ENCODE measurements at places on chromosomes 7 and 10. TPM values are rescaled to one million over a fixed set of nuclear protein-coding genes. Genes with fewer than 3 reads are reported as not detected.

Gene NOS3
- total RNA-seq, result not detected

Gene ASZ1
- not detected for total RNA-seq

Gene MYL7
- not detected for total RNA-seq

Gene LRRN3
- total RNA-seq, result 1.3 TPM

Gene SPDYE8
- not detected for total RNA-seq

Gene ANKRD30A
- total RNA-seq, result not detected

Gene SNX8
- total RNA-seq, result 45.4 TPM

Gene UCMA
- not detected for total RNA-seq

Gene AKR1C8
- total RNA-seq, result not detected

Gene NPM3
- 49.0 TPM for total RNA-seq

Gene NPY4R2
- 0.53 TPM for total RNA-seq

Gene ZNF862
- total RNA-seq, result 15.9 TPM

Gene CARD11
- 1.7 TPM for total RNA-seq

Gene NEBL
- 2.0 TPM for total RNA-seq

Gene MACC1
- not detected for total RNA-seq

Gene GNGT1
- not detected for total RNA-seq

Gene ZNF485
- 1.8 TPM for total RNA-seq

Gene MALSU1
- 57.3 TPM for total RNA-seq

Gene LRRC61
- total RNA-seq, result 1.7 TPM

Gene MSS51
- total RNA-seq, result 1.4 TPM

Gene CELF2
- total RNA-seq, result 44.3 TPM

Gene HYAL4
- not detected for total RNA-seq

Gene KNDC1
- total RNA-seq, result 0.72 TPM

Gene OLAH
- total RNA-seq, result 3.4 TPM

Gene ZNF735
- total RNA-seq, result not detected

Gene ZPBP
- total RNA-seq, result not detected

Gene DYDC2
- not detected for total RNA-seq

Gene CALML3
- total RNA-seq, result not detected

Gene ACTL6B
- total RNA-seq, result not detected

Gene TFR2
- total RNA-seq, result 0.87 TPM

Gene SLC26A5
- total RNA-seq, result not detected

Measured in chondrocyte (in vitro differentiated cells).